ENCODE measurements at places on chromosomes 16 and 17. TPM values are rescaled to one million over a fixed set of nuclear protein-coding genes. Genes with fewer than 3 reads are reported as not detected.

GRCh38 chr17:4365628-4366326 is 698 bp downstream of the UBE2G1 start:
- peak; percentile 71 for DNase-seq

Gene TPSD1
- 0.54 TPM for total RNA-seq

- DNase-seq: no peak
These were observed 24.2 kb downstream of the C1QTNF1 start for GRCh38 chr17:79047923-79048825.

DNA sequence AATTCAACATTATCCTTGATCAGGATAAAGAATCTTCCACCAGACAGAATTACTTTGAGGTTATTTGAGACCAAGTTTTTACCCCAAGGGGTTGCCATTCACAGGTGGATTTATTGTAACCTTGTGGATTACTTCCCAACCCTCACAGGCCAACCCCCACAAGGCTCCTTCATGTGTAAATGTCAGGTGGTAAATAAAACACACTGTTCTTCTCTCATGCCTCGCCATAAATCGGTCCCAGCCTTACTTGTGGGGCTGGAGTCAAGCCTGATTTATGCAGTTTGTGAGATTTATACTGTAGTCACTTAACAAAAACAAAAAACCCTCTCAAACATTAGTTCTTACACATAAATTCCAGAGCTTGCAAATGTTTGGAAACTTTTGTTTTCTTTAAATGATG is 98.6 kb upstream of the IRX3 start:
- DNase-seq: no peak

Gene ALOX15B
- total RNA-seq: 0.16 TPM

Gene CD300LG
- 16.6 TPM for total RNA-seq

Gene CIITA
- 11.0 TPM for total RNA-seq

Gene CD300A
- 2.4 TPM for total RNA-seq

DNA sequence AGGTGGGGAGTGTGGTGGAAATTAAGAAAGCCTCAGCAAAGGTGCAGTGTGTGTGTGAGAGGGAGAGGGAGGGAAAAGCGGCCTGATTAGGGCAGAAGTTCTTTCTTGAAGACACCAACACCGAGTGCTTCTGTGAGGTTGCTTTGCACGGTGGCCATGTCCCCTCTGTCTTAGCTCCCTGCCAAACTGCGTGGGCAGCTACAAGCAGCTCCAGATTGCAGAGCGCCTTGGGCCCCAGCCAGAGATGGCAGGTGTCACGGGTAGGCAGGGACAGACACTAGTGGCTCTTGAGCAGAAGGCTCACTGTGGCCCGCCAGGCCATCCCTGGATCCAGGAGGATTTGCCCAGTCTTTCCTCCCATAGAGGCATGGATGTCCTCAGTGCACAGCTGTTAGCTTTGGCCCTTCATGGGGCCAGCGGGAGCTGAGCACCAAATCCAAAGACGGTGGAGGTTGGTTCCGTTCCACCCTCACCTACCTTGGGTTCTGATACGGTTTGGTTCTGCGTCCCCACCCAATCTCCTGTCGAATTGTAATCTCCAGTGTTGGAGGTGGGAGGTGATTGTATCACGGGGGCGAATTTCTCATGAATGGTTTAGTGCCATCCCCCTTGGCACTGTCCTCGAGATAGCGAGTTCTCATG is 21.4 kb downstream of the KIAA0513 start:
- DNase-seq: no peak

- DNase-seq: peak; percentile 50
These were observed 18.1 kb downstream of the SPNS2 start for GRCh38 chr17:4516735-4517134.

- DNase-seq: no peak
These were observed 68.1 kb upstream of the TMEM132E start for GRCh38 chr17:34511265-34511664.

DNA sequence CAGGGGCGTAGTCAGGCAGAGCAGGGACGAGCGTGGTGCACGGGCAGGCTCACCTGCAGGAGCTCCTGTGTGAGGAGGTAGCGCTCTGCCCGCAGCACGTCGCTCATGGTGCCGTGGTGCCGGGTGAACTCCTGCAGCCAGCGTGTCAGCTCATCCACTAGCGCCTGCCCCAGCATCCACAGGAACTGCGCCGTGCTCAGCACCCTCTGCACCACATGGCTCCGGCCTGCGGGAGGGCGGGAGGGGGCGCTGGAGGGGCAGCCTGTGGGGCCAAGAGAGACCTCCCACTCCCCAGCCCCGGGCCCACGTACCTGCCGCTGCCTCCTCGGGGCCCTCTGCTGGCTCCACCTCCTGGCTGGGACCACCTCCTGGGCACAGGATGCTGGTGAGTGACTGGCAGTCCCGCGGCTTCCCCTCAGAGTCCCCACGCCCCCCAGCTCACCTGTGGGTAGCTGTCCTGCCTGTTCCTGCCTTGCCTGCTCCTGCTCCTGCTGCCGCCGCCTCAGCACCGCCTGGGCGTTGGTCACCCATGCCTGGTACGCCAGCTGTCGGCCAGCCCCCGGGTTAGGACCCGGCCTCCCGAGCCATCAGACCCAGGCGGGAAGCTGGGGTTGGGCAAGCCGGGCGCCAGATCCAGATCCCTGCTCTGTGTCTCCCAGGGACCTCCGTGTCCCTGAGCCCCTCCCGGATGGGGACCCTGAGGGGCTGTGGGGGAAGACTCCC is 16.6 kb downstream of the CTU2 start:
- peak; percentile 66 for DNase-seq

Gene KRT33B
- total RNA-seq: not detected

GRCh38 chr16:1778200-1779179 is 3.9 kb downstream of the SPSB3 start:
- DNase-seq: peak; percentile 60

- no peak for DNase-seq
These were observed 6.3 kb downstream of the ESRP2 start for GRCh38 chr16:68229431-68230175.

- no peak for DNase-seq
These were observed at the start of gene NOD2 for GRCh38 chr16:50692999-50693781. TSS of gene NOD2 (plus strand) at chr16:50693606. CDS start at chr16:50699496, 5,890 bp downstream.

GRCh38 chr17:80705988-80706387 is 161.3 kb downstream of the RPTOR start:
- no peak for DNase-seq

DNA sequence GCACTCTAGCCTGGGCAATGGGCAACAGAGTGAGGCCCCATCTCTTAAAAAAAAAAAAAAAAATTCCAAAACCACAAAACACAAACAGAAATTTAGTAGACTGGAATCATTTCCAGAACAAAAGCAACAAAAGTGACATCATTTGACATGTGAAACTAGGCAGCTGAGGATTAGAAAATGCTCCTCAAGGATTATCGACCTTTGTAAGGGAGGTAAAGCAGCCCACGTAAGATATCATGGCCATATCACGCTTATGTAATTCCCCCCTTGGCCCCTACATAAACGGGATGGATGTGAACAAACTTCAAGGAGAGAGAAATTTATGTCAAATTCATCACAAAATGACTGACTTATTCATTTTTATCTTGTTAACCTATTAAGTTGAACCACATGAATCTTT is 83.3 kb downstream of the WDR59 start:
- DNase-seq: no peak

DNA sequence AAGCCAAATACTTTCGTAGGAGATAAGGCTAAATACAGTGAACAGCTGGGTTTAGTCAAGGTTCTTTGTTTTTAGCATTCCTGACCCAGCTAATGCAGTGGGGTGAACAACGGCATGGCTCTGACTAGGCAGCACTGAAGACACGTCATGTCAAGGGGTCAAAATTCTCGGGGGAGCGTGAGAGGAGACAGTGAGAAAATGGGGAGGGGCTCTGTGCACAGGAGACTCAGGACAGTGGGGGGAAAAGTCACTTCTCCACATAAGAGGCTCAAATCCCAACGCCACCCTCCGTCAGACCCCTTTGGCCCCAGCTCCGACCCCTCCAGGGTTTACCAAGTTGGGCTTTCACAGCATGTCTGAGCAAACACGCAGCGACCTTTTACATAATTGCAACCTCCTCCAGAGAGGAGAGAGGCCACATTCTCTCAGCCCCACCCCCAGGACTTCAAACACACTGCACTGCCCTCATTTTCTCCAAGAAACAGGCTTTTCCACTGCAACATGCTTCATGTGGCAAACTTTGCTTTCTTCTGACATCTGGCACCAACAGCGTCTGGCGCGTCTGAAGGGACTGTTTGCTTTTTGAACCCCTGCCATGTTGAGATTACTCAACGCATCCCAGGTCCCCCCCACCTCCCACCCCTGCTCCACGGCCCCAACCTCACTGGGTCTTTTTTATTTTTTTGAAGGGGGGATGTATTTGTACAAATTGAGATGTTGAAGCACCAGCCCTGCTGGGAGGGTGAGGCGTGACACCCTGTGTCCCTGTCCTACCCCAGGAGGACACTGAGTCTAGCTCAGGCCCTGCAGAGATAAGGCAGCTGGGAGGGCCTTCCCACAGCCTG is 30.0 kb downstream of the AXIN2 start:
- DNase-seq: peak; percentile 68

GRCh38 chr16:25812215-25812614 is 120.5 kb downstream of the HS3ST4 start:
- DNase-seq: no peak

GRCh38 chr17:67289181-67289876 is 44.3 kb upstream of the HELZ start:
- peak; percentile 90 for DNase-seq

GRCh38 chr16:67277999-67278772 is 1.1 kb upstream of the PLEKHG4 start:
- no peak for DNase-seq

GRCh38 chr16:62208934-62209333 is 172.7 kb upstream of the CDH8 start:
- DNase-seq: no peak

Gene SOX9
- total RNA-seq: 13.8 TPM

Gene AANAT
- not detected for total RNA-seq
